Foreskin melanocyte (primary cell): ENCODE measurements at places on chromosomes 3 and 15.

- no peak for DNase-seq
These were observed 23.7 kb downstream of the XXYLT1 start for GRCh38 chr3:195247086-195247862.

DNA sequence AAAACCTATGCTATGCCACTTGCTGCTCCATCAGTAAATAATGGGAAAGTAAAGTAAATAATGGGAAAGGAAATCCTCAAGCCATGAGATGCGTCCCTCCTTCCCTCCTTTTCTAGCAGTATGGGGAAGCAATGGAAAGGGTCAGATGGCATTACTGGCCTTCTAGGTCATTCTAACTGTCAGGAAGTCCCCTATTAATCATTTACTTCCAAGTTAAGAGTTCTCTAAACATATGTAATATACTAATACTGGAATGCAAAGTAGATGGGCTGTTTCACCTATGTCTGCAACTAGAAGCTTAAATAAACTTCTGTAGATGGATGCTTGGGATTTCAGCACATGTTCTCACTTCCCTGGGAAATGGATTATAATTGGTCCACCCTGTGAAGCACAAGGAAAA is 55.9 kb downstream of the MDFIC2 start:
- no peak for DNase-seq

- no peak for DNase-seq
These were observed 44.3 kb upstream of the UBE2E1 start for GRCh38 chr3:23761440-23761896.

DNA sequence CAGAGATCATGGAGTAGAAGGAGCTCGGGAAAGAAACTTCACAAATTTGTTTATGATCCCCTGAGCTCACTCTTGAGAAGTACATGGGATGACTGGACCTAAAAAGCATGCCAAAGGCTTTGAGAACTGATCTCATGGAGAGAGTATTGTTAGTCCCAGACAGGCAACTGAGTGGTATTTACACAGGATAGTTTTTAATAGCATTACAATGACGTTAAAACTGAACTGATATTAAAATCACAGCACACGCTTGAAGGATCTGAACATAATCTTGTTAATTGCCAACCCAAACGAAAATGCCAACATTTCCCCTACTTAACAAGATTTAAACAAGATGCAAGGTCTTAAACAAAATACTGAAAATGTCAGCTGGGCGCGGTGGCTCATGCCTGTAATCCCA is 113.2 kb upstream of the NLGN1 start:
- DNase-seq: no peak
